ENCODE measurements at places on chromosomes 11 and 22.

GRCh38 chr22:48901324-48901723, 926.3 kb downstream of the BRD1 start:
- no peak for DNase-seq

GRCh38 chr22:43819931-43820640, 8.0 kb upstream of the EFCAB6 start:
- DNase-seq: no peak

DNA sequence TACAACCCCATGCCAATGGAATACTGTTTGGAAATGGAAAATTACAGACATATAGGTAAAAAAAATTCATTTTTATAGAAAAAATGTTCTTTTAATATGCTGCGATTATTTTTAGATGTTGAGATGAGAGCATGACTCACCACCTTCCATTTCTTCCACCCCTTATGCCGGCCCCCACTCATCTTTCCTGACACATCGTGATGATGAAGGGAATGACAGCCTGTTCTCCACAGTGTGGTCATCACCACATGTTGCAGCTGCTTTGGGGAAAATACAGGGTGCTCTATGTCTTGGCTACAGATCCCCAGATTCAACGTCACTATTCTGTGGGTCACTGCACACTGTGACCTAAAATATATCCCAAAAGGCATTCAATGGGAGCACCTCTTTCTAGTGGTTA, 916.2 kb downstream of the METTL15 start:
- no peak for DNase-seq

GRCh38 chr11:120089036-120090001, 48.6 kb downstream of the TRIM29 start:
- no peak for DNase-seq

DNA sequence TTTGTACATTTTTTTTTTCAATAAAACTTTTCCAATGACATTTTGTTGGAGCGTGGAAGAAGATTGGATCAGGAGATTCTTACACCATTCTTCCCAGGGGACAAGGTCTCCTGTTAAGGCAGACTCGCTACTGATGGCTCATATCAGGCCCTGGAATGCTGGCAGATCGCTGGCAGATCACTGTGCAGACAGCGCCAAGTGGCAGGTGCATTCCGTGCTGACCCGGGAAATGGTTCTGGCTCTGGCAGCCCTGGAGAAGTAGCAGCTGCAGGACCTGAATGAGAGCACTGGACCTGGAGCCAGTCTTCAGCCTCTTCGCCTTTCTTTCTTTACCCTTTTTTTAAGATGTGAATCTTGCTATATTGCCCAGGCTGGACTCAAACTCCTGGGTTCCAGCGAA, 10.7 kb downstream of the SERPINH1 start:
- DNase-seq: no peak

DNA sequence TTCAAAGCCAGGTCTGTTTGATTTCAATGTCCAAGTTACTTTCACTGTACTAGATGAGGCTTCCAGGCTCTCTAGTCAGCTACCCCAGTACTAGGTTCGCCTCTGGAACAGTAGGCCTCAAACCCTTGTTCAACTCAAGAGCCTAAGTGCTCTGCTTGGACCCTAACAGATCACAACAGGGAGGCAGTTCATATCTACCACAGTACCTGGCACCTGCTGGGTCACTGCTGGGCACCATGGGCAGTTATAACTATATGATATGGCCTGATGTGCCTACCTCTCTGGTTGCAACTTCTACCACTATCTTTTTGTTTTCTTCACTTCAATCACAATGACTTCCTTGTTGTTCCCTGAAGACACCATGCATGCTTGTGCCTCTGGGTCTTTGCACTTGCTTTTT, 97.1 kb downstream of the RELT start:
- no peak for DNase-seq

DNA sequence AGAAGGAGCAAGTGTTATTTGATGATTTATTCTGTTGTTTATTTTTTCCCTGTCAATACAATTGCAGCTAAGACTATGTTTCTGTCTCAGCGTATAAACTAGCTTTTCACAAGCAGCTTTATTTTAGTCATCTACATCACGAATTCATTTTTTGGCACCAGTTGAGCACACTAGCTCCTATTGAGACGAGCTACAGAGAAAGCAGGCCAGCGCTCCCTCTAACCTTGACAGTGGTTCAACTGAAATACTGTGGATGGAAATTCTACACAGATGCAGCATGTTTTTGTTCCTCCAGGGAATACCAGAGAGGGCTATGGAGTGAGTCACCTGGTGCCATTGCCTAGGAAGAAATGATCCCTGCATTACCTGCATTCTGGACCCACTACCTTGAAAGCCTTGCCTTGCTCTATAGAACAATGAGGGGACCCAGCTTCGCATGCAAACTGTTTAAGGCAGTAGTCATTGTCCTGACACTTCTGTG, 108.2 kb upstream of the ARHGAP42 start:
- no peak for DNase-seq

DNA sequence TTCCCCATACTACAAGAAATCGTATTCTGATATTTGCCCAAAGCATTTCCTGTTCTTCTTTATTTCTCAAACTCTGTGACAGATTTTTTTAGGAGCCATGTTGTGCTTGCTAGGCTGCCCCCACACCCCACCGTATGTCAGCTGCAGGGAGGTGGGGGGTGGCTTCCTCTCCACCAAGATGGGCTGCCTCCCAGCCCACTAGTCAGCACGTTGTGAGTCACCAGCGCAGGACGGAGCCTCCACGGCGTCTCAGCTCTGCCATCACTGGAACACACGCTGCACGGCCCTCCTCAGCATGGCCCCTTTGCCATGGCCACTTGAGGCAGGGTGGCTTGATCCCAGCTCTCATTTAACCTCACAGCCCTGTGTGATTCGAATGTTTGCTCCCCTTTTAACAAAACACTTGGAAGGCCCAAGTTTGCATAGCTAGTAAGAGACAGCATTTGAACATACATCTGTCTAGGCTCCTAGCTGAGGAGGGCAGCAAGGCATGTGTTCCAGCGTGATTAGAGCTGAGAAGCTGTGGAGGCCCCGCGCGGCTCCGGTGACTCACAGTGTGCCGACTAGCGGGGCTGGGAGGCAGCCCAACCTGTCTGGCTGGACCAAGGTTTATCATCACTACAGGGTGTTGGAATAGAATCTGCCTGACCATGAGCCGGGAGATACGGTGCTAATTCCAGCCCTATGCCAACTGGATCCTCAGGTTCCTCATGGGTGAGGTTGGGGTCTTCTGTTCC, 180.7 kb upstream of the NCAM1 start:
- DNase-seq: no peak

- no peak for DNase-seq
Observed at GRCh38 chr11:110053848-110054414, 39.3 kb upstream of the ZC3H12C start.

DNA sequence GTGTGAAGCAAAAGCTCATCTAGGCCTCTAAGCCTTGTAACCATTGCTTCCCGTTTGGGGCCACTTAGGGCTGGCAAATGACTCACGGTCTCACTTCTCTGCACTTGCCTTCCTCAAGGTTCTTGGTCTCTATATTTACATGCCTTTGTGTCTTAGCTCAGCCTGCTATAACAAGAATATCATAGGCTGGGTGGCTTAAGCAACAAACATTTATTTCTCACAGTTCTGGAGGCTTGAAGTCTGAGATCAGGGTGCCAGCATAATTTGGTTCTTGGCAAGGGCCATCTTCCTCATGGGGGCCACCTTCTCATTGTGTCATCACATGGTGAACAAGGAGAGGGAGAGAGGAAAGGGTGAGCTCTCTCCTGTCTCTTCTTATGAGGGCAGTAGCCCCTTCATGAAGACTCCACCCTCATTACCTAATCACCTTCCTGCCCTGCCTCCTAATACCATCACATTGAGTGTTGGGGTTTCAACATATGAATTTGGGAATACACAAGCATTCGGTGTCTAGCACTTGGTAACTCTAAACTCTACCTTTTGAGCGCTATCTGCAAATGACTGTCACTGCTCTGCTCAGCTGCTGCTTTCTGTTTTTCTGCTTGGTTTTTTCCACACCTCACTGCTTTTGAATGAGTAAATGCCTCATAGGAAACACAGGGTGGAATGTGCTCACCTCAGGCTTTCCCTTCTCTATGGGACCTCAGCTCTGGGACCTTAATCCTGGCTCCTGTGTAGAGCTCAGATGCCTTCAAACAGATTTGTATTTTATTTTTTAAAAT, 16.2 kb upstream of the ME3 start:
- DNase-seq: peak; percentile 78

GRCh38 chr11:81869351-81870065, 864.2 kb downstream of the FAM181B start:
- no peak for DNase-seq

DNA sequence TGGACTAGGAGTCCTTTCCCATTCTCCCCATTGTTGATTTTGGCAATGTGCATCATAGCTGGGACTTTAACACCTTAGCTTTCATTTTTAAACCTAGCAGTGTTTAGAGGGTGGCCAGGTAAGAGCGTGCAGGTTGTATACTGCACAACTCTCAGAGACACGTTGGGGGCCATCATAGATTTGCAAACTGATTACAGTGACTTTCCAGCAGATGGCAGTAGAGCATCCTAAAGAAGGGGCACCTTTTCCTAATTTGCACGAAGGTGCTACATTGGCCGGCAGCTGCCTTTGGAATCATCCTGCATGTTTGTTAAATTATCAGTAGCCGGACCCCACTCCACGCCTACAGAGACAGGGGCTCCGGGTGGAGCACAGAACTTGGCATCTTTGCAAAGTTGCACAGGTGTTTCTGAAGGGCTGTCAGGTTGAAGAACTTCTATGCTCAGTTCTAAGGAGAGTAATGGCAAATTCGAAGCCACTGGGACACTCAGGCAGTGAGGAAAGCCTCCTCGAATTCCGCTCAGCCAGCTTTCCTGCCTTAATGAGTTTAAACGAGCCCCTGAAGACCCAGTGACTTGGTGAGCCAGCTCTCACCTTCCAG, 7.7 kb downstream of the LHFPL7 start:
- DNase-seq: peak; percentile 47

GRCh38 chr11:79699246-79699645, 258.4 kb upstream of the TENM4 start:
- no peak for DNase-seq

DNA sequence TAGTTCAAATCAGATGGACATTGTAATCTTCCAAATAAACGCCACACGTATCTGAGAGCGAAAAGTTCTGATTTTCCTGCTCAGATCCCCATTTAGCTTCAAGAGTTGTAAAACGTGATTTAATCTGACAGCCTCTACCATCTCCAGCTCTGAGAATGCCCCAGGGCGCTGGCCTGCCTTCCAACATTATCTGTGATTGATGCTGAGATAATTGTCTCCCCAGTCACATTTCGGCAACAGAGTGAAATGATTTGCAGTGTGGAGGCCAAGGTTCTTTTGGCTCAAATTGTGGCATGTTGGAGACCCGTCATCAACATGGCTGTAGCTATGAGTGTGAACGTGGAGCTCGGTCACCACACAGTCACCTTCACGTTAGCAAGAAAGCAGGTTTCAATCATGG, 283.4 kb downstream of the BRD1 start:
- no peak for DNase-seq

DNA sequence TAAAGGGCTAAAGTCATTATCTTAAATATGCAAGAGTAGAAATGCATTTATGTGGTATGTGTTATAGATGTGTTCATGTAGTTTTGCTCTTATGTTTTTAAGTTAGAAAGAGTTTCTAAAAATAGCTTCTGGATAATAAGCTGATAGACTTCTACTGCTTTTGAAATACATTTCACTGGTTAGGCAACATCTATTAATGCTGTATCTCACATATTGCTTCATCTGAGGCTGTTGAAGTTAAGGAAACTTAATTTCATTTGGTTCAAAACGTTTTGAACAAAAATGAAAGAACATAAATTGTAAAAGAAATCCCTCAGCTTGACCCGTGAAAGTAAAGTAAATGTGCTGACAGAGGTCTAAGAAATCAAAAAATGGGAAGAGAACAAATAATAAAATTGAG, 164.0 kb upstream of the CTSC start:
- peak; percentile 47 for DNase-seq

DNA sequence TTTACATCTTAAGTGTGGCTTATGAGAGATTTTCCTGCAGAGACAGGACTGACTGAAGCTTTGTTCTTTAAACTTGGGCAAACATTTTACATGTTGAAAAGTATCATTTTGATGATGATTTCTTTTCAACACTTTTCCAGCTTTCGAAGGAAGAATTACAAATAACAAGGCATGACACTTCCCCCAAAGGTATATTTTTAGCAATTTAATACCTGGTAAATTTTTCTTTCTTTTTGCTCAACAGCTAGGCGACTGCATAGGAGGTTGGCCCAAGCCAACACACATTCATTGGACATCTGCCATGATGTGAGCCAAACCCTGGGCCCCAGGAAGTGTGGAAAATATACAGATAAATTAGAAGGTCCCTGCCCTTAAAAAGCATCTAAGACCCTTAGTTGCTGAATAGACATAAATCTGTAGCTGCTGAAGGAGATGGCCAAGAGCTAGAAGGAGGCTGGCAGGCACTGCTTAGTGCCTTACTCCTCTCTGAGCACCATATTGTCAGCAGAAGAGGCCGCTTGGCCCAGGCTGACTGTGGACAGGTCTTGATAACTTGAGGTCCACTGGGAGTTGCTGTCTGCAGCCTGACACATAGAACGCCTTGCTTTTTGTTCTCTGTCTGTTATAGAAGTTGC, 53.3 kb upstream of the CD44 start:
- DNase-seq: no peak

GRCh38 chr11:119671051-119671450, 57.9 kb downstream of the NECTIN1 start:
- peak; percentile 92 for DNase-seq

GRCh38 chr11:111010391-111011274, 234.9 kb upstream of the POU2AF2 start:
- no peak for DNase-seq

GRCh38 chr22:46763051-46763705, 728 bp downstream of the TBC1D22A start:
- DNase-seq: peak; percentile 36

DNA sequence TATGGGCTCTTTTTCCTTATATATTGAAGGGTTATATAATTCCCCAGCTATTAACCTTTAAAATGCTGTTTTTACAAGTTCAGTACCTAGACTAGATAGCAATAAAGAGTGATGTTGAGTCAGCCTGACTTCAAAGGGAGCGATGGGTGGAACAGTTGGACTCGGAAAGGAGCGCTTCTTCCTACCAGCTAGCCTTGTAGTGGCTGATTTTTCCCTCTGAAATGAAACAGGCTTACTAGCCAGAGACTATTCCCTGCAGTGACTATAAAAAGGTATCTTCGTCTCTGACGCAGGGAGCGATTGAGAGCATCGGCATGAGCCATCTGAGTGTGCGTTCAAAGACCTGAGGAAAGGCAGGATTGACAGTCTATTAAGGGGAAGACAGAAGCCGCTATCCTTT, 66.0 kb upstream of the GRAMD1B start:
- DNase-seq: no peak

GRCh38 chr22:44782363-44782963, 30.1 kb downstream of the ARHGAP8 start:
- DNase-seq: peak; percentile 66

- DNase-seq: no peak
Observed at GRCh38 chr11:34273099-34273498, 84.7 kb downstream of the ABTB2 start.
